ENCODE measurements at places on chromosomes 4 and X.

DNA sequence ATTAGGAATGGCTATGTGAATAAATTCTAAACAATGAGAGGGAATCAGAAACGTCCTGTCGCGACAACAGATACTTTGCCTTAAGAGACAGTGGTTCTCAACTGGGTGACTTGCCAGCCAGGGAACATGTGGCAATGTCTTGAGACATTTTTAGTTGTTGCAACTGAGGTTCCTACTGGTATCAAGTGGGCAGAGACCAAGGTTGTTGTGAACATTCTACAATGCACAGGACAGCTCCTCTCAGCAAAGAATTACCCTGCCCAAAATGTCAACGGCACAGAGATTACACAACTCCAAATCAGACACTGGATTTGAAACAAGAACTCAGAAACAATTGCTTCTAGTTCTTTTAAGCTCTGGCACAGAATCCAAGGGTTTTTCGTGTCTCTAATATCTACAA is 128.6 kb downstream of the ARHGAP6 start:
- DNase-seq: no peak

GRCh38 chr4:123990310-123990870 is 593.8 kb downstream of the SPRY1 start:
- DNase-seq: no peak

DNA sequence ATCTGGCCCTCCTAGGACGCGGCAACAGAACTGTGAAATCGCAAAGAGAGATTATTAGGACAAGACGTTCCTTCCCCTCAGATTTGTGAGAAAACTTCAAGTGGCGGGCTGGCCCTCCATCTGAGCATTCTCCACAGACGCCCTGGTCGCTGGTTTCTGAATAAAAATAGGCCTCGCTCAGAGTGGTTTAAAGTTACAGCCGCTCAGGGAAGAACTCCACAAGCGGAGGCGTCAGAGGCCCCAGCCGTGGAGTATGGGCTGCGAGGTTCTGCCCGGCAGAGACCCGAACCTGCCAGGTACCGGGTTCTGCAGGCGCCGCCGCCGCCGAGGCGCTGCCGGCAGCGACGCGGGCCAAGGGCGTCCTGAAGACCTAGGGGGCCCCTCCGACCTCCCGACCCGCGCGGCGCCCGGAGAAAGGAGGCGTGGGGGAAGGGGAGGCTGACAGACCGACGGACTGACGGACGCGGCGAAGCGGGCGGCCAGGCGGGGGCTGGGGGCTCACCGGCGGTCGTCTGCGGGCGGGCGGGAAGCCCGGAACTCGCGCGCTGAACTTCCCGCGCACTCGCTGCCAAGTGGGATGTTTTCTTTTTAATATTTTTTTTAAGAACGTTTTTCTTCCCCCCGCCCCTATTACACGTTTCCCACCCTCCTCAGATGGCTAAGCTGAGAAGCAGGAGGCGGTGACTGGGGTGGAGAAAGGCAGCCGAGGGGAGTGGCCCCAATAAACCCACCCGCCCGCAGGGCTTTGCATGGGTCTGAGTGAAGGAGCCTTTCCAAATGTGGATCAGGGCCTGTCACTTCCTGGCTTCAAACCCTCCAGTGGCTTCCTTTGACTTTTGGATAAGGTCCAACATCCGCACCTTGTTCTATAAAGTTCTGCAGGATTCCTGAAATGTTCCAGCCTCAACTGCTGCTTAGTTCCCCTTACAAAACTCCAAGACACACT is at the start of gene PABPC4L:
PABPC4L (minus strand) TSS at position 574 of the 946 bp plus-strand sequence. CDS start 770 bp downstream, outside the sequence.
- DNase-seq: no peak

- DNase-seq: no peak
These were observed 388.6 kb upstream of the MAGEB2 start for GRCh38 chrX:29826742-29827141.

- peak; percentile 6 for DNase-seq
These were observed 2.9 kb upstream of the EIF1AX start for GRCh38 chrX:20144491-20144890.

GRCh38 chr4:123930996-123931395 is 534.4 kb downstream of the SPRY1 start:
- no peak for DNase-seq

All from OCI-LY7 (cell line).